ENCODE measurements at places on chromosomes 2 and 18.

DNA sequence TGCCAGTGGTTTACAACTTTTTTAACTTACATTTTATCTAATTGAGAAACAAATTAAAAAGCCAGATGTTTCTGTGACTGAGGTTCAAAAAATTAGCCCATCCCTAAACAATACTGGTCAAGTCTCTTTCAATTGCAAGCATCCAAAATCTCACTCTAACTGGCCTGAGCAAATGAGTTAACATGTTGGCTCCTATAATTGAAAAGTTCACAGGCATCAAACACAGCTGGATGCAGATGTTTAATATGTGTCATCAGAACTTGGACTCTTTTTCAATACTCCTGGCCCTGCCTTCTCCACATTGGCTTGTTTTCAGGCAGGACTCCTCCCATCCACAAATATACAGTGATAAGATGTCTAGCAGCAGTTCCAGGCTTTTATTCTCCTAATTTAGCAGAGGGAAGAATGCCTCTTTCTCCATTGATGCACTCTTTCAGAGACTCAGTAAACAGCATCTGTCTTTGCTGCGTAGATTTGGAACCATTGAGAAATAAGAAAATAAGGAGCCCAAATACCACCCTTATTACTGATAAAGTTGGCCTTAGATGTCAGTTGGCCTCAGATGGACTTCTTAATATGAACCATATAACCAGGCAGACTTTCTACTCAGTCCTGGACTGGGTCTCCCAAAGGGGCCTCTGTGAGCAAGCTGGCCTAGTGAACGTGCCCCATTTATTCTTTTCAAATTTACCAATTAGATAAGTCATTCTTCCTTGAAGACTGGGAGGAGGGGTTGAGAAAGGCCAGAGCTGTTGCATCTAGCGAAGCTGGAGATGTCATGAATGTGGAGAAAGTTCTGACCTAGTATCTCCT lies 30.4 kb upstream of the FN1 start:
- DNase-seq = no peak

DNA sequence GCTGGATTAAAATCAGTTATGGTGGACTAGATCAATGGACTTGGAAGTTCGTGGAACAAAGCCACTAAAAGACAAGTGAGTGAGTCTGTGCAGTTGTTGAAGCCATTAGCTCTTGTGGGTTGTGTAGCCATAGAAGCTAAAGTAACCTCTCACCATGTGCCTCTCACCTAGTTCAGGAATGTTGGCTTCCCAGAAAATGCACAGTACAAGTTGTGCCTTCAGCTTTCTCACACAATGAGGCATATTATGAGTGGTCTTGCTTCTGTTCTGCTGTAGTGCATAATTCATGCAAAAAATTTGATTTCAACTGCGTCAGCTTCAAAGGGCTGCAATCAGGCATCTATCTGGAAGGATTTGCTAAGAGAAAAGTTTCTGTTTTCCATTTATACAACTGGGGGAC lies 26.2 kb downstream of the CERS6 start:
- no peak for DNase-seq

- DNase-seq = no peak
Observed at GRCh38 chr2:54471221-54471711, 15.1 kb downstream of the SPTBN1 start.

GRCh38 chr18:44996261-44996660 lies 315.6 kb downstream of the SETBP1 start:
- DNase-seq = no peak

DNA sequence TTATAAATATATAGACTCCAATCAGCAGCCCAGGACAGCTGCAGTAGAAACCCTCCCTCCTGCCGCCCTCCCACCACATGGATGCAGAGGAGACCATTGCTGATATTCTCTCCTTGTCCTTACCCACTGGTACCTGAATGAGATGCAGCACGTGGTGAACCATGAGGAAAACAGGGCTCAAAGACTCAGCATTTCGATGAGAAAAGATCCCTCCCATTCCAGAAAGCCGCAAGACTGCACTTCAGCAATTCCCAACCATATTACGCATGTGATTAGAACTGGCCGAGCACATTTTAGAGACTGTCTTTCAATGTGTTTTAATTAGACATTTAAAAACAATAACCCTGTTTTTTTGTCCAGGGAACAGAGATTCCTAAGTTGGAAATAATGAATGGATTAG lies 125.5 kb downstream of the NRP2 start:
- DNase-seq = no peak

- no peak for DNase-seq
Observed at GRCh38 chr2:22579341-22579740, 805.6 kb upstream of the KLHL29 start.

DNA sequence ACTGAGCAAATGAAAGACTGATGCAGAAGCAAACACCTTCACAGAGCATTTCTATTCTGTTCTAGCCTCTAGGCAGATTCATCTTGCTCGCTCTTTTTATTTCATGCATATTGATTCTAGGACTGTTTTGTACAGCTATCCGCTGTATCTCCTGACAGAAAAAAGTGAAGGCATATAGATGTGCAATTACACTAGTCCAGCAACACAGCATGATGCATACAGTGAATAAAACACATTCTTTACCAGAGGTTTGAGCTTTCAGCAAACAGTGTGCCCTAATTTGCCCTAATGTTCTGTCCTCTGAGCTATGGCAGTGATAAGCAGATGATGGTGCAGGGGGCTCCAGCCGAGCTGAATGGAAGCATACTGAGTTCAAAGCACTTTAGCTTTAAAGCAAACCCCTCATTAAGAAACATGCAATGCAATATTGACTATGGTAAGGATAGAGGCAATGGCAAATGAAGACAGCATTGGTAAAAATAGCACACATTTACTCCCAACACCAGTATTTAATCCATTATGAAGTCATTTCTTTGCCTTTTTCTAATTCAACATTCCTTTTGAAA lies 141.2 kb upstream of the RGPD4 start:
- no peak for DNase-seq

DNA sequence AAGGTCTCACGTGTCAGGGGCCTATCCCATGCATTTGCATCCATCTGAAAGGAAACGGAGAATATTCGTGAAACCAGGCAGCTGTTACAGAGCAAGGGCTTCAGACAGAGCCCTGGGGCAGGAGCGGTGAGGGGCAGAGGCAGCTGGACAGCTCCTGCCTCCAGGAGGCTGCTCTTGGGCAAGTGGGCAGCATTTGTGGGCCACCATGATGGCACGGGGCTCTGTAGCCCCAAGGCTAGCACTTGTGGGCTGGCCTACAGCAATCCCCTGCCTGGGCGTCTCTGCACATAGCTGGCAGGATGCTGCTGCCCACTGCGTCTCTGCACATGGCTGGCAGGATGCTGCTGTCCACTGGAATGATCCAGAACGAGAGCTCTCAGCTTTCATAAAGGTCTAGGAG lies 52.8 kb upstream of the PTMA start:
- DNase-seq = no peak

DNA sequence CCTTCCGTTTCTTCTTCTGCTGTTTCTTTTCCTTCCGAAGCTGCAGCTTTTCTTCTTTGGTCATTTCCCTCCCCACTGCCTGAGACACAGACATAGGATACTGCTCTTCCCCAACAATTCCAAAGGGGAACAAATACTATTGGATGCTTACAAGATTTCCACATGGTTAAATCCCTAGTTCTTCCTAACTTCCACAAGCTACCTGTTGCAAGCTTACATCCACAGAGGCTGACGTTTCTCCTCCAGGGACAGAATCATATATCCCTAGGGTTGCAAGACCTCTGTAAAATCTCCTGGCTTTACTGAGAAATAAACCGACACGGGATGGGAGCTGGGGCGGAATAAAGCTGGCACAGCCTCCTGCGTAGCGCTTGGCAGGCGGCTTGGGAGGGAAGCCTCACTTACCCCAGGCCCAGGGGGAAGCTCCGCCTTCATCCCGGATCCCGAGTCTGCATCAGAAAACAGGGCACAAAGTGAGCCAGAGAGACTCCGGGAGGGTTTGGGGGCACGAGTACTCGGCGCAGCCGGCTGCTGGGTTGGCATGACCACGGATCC lies 590 bp downstream of the EIF2B4 start:
- no peak for DNase-seq

GRCh38 chr2:158561054-158561453 lies 104.3 kb downstream of the PKP4 start:
- DNase-seq = no peak

DNA sequence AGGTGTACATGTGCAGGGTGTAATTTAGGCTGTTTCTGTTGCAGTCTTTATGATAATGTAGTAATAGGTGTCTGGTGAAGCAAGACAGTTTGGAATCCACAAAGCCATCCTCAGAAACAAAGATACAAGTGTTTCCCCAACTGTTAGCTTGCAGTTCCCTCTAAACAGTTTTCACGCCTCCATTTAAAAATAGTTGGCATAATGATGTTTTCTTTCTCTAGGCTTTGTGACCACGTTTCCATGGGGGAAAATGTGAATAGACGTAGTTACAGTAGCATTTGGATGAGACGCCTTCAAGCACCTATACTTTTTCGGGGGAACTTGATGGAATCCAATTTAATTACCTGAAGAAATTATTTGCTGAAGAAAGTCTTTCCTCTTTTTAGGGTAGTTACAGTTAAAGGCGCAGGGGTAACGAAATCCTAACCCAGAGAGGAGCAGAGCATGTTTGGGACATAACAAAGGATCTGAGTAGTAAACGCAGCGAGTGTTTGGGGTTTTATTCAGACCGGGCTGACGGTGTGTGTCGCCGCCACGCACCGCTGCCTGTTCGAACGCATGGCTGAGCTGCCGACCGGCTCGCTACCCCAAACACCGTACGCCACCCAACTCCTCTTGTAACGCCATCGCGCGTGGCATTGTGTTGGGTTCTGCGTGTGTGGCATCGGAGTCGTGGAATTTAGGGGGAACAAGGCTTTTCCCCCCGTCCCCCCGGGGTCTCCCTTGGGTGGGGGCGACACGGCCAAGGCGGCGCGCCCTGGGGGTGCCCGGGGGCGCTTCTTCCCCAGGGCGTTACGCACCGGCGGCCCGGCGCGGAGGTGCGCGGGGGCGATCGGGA lies 681 bp upstream of the NRP2 start:
- no peak for DNase-seq

DNA sequence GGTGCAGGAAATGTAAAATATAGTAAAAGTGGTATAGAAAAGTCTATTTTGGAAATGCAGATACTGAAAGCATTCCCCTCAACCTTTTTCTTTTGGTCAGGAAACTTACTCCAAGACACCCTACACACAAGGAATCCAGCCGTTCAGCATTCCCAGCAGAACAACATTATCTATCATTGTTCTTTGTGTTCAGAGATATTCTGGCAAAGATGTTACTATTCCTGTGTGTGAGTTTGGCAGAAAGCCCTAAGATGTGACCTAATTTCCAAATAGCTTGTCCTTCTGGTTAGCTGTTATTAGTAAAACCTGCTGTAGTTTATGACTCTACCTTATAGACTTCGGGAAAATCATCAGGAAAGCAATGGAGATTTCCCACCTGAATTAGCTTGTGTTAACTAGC lies 78.1 kb upstream of the PELI1 start:
- no peak for DNase-seq

DNA sequence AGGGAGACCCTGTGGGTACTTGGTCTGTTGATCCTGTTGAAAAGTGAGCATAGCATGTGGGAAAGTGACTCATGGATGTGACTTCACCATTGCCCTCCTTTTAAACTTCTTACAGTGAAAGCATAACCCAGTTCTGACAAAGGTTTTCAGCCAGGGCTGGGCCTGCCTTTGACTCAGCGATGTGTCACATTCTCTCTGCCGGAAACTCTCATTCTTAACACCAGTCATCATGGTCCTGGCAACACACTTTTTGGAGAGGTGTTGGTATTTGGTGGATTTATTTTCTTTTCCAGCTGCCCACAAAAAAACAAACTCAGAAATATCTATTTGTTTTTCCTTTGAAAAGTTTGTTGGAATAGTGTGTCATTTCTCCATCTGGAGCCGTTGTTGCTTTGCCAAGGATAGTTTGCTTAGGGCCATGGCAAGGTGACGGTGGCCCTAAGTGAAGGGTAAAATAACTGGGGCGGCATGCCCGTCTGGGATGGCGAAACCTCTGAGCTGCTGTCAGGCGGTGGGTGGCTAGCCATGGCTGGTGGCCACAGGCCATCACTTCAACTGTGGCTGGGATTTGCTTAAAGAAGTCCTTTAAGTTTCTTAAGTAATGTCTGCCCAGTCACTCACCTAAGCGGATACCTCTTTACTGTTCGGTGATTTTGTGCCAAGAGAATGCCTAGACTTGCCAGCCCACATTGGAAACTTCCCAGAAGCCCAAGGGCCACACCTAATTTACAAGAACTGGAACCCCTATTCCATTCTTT lies 123.3 kb downstream of the LTBP1 start:
- DNase-seq = no peak

DNA sequence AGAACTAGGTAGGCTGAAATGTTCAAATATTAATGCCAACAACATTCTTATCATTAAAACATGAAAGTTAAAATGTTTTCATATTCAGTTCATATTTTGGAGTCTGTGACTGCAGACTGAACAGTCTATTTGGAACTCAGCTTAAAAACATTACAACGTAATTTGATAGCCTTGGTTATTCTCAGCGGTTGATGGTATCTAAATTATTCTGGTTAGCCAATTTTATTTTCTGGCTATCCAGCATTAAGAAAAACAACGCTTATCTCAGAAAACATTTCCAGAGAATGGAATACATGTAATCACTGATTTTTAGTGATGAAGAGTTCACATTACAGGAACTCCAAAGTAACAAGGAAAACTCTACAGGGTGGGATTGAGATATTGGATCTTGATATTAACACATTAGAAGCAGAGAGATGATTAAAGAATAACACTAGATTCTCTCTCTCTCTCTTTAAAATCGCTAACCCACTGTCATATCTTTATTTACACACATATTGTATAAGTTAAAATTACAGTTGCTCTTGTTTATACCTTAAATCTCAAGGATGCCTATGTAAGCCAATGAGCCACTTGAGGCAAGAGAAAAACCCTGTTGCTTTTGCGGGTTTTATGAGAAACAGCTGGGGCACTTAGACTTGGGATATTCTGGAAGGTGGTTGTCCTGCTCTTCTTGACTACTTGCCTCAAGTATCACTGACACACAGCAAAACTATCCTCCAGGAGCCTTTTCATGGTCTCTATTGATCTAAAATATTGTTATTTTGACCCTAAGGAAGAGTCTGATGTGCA lies 84.9 kb downstream of the ICOS start:
- DNase-seq = no peak

- DNase-seq = no peak
Observed at GRCh38 chr2:2482851-2483250, 151.8 kb upstream of the MYT1L start.

- peak; percentile 6 for DNase-seq
Observed at GRCh38 chr2:96325884-96326255, 753 bp downstream of the ITPRIPL1 start.

- no peak for DNase-seq
Observed at GRCh38 chr2:155770516-155770915, 562.0 kb downstream of the NR4A2 start.

- no peak for DNase-seq
Observed at GRCh38 chr2:74067221-74067747, 80.4 kb downstream of the BOLA3 start.

- no peak for DNase-seq
Observed at GRCh38 chr2:29119211-29119610, 4.0 kb downstream of the CLIP4 start.

DNA sequence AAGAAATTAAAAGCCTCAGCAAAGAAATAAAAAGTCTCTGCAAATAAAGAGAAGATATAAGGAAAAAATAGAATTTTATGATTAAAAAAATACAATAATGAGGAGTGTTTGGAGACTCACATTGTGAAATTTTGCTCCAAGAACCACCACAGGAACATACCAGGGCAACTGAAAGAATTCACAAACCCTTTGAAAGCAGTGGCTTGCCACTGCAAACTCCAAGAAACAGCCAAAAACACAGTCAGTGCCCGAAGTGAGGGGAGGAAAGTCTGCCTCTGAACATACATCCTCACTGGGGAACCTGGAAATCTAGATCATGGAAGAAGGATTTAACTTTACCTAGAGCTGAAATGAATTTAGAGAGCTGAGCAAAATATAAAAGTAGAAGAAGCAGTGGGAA lies 33.1 kb downstream of the EVA1A start:
- no peak for DNase-seq
